ENCODE measurements at places on chromosomes 4 and X.

DNA sequence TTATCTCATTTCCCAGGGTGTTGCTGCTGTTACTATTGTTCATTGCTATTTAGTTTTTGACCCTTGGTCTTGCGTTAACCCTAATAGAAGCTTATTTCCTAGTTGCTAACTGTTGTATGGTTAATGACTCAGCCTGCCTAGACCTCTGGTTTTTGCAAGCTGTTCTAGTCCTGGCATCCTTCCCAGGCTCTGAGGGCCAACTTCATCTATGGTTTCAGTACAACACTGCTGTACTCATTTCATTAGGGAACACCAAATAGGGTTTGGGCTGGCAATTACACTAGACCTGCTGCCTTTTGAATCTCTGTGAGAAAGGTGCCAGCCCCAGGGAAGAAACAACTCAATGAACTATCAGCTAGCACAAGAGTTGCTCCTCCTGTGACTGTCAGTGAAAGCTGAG lies 59.6 kb downstream of the DCX start:
- DNase-seq, result peak; percentile 87

GRCh38 chrX:116490104-116490503 lies 27.3 kb upstream of the CT83 start:
- peak; percentile 0 for DNase-seq

DNA sequence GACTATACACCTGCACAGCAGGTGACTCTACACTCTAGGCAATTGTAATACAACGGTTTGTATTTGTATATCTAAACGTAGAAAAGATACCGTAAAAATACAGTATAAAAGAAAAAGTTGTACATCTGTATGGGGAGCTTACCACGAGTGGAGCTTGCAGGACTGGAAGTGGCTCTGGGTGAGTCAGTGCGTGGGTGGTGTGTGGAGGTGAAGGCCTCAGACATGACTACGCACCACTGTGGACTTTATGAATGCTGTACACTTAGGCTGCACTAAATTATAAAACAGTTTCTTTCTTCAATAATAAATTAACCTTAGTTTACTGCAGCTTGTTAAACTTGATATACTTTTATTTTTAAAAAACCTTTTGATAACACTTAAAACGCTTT lies 85.0 kb upstream of the FAT1 start:
- DNase-seq, result no peak

- no peak for DNase-seq
These were observed 16.4 kb downstream of the SMIM10L2A start for GRCh38 chrX:135437867-135438733.

DNA sequence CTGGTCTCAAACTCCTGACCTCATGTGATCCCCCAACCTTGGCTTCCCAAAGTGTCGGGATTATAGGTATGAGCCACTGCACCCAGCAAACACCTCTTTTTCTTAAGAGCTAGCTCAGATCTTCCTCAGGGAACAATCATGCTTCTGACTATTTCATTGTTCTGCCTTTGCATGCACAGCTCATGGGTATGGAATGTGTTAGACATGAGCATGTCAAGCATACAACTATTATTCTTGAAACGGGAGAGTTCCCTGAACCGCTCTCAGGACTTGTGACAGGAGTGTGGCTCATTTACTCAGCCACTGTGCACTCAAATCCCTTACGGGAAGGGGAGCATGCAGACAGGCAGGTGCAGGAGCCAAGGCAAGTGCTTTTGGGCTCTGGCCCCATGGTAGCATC lies 231.7 kb upstream of the TAPT1 start:
- no peak for DNase-seq

GRCh38 chr4:120691536-120691935 lies 231.0 kb downstream of the PRDM5 start:
- no peak for DNase-seq

- no peak for DNase-seq
These were observed 7.4 kb downstream of the SLC9B1 start for GRCh38 chr4:103012060-103012459.

DNA sequence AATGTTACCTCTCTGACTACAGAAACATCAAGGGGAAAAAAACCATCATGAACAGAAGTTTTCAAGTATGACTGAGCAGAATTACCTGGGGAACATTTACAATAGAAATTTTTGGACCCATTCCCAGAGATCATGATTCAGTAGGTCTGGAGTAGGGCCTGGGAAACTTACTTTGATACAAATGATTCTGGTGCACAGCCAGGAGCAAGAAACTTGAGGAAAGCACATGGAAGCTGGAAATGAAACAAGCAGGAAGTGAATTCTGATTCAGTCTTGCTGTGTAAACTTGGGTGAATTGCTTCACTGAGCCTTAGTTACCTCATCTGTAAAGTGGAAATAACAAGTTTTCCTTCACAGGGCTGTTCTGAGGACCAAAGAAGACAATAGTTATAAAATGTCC lies 192.5 kb upstream of the TAPT1 start:
- DNase-seq, result no peak

- no peak for DNase-seq
These were observed 46.8 kb downstream of the HTRA3 start for GRCh38 chr4:8316251-8316771.

- no peak for DNase-seq
These were observed 454 bp downstream of the BTC start for GRCh38 chr4:74793757-74794381.

DNA sequence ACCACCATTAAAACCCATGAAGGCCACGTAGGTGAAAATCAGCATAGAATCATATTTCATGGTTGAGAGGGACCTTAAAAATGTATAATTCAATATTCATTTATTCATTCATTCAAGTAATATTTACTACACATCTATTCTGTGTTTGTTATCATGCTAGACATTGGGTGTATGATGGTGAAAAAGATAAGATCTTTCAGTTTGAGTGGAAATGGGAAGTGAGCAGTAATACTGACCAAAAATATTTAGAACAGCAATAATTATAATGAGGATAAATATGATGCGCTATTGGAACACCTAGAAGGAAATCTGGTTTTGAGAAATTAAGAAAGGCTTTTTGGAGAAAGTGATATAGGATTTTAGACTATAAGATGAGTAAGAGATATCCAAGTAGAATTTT lies 28.0 kb downstream of the DKK2 start:
- DNase-seq, result no peak

- no peak for DNase-seq
These were observed 45.1 kb downstream of the RHOH start for GRCh38 chr4:40241941-40242340.

DNA sequence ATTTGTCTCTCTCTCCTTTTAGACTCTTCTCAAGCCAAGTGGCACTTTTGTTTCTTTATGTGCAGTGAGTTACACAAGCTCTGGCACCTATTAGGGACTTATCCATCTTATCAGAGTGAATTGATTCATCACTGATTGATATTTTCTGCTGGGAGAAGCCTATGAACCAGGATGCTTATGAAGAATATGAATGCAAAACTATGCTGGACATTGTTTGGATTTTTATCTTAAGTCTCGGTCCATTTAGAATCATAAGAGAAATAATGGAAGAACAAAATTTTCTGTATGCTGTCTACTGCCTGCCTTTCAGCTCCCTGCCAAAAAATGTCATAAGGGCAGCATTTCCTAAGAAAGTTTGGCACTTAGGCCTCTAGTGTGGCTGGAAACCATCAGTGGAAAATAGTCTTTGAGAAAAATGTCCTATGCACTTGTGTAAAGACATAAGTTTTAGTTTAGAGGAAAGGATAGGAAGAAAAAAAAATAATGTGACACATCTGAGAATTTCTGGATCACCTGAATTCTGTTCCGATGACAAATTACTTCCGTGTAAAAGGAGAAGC lies 365.7 kb upstream of the MAD2L1 start:
- DNase-seq, result no peak

GRCh38 chr4:37383579-37384229 lies 139.2 kb downstream of the NWD2 start:
- DNase-seq, result peak; percentile 28

DNA sequence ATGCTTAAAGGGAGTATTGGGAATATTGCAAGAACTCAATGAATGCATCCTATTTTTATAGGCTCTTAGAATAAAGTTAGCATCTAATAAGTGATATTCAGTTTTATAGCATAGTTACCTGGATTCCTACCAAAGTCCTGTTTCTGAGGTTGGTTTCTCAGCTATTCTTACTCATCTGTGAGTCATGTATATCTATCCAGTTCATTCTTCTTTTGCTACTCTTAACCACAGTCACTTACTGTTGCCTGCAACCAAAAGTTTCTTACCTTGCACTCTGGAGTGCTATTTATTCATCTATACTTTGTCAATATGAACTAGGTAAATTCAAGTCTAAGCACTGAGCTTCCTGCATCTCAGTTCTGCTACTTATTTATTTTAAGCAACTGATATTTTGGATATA lies 322.5 kb downstream of the HS3ST1 start:
- DNase-seq, result no peak

DNA sequence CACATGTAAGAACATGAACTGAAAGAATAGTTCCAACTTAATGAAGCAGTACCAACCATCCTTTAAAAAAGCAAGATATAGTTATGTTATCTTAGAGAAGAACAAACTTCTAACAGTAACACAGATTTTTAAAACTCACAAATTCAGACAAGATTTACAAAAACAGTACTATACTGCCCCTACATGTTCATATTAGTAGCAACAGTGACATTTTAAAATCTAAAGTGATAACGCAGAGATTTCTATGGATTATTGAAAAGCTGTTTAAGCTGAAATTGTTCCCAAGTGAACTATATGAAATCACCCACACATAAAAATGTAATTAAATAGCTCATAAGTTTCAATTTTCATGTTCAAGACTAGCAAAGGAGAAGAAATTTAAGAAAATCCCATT lies 166.0 kb downstream of the FBXW7 start:
- peak; percentile 17 for DNase-seq

GRCh38 chr4:10084651-10085358 lies 31.8 kb downstream of the WDR1 start:
- no peak for DNase-seq

DNA sequence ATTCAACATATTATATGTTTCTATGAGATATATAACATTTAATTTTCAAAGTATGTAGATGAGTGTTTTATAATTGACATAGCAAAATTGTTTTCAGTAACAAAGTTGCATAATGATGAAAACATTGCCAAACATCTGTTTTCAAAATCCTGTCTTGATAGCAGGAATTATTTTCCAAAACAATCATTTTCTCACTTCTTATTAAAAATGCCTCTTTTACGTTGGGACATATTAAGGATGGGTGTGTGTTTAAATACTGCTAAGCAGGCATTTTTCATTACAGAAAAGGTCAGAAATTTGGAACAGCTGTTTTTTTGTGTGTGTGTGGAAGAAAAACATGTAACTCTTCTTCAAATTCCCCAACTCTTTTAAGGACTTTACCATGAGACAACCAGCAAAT lies 452.0 kb downstream of the SPRY1 start:
- DNase-seq, result no peak

GRCh38 chr4:6271701-6272465 lies 2.2 kb downstream of the WFS1 start:
- no peak for DNase-seq

DNA sequence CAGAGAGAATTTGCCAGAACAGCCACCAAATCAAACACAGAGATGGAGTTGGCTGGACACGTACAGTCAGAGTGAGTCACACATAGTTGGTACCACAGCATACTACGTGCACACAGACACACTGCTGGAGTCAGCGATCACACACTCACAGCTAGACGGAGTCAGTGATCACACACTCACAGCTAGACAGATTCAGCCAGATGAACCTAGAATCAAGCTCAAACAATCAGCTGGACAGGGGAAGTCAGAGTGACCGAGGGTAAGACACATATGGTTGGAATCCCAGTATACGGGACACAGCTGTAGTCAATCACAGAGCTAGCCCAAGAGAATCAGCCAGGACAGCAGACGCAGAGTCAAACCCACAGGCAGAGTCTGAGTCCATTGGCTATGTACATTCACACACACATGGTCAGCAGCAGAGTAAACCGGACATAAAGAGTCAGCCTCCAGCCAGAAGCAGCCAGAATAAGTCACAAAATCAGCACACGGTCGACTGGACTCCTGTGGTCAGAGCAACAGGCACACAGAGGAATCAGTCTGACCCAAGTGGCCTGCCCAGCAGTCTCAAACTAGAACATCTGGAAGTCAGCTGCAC lies 4.6 kb downstream of the SLC38A5 start:
- DNase-seq, result no peak

DNA sequence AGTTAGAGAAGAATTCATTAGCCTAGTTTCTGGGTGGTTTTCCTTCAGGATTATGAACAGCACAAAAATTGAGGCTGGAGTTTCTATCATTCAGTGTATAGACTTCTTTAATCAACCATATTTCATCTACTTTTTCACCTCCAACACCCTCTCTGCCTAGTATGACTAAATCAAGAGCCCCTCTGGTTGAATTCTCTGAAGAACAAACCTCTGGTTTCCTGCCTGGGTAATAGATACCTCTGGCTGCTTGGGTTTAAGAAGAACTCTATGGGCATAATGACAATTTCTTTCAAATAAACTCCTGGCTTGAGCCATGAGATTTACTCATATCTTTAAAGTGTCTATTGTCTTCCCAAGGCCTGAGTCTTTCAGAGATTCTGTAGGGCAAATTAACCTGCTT lies 66.5 kb downstream of the C4orf33 start:
- DNase-seq, result no peak

All from NCI-H1694 treated with DMSO at 0.1 percent for 48 hours (cell line).